ENCODE measurements at places on chromosomes 1 and 21. TPM values are rescaled to one million over a fixed set of nuclear protein-coding genes. Genes with fewer than 3 reads are reported as not detected.
A peak's percentile ranks its signal among the peaks of the same experiment; 100 is the strongest.

GRCh38 chr1:106944721-106945120, 111.8 kb upstream of the PRMT6 start:
- DNase-seq: no peak

- no peak for DNase-seq
Measured at GRCh38 chr1:14037101-14037847, 337.3 kb downstream of the PRDM2 start.

Gene IGSF5
- 0.33 TPM for total RNA-seq

GRCh38 chr1:71882226-71882625, 400.1 kb downstream of the NEGR1 start:
- no peak for DNase-seq

Gene KRTAP12-2
- total RNA-seq: not detected

Gene SFN
- total RNA-seq: 103 TPM

DNA sequence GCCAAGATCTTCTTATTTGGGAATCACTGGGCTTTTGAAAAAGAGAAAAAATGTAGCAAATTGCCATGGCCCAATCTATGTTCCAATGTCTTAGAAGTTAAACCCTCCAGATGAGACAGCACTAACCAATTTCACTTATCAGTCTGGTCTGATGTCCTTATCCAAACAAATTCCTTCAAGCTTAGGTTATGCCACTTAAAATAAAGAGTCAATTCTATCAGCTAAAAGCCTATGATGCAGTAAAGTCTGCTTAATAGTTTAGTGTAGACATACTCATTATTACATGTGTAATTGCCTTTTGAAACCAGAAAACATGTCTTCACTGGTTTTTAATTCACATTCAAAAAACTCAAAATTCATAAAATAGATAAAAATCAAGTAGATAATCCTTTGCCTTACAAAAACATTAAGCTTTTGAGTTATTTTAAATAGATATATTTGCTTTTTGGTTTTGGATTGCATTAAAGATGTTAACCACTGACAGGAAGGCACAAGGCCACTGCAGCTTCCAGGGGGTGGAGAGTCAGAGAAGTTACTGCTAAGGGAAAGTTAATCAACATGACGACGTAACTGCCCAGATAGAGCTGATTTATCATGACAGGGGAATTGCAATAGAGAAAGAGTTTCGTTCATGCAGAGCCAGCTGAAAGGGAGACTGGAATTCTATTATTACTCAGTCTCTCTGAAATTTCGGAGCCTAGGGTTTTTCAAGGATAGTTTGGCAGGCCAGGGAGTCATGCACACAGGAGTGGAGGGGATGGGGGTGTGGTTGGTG, 106.1 kb downstream of the MAP3K21 start:
- no peak for DNase-seq

DNA sequence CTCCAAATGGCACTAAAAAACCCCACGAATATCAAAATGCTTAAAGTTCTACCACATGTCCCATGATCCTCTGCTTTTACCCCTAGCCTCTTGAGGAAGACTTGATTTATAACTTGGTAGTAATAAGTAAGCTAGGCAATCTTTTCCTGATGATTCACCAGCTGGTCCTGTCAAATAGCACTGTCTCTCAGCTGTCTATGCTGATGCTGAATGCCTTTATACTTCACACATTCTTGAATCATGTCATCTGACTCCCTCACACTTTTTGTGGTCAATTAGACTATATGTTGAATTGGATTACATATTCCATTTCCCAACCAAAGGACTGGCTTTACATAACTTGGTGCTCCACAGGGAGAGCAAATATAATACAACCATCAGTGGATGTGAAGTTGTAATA, 16.6 kb downstream of the C21orf91 start:
- no peak for DNase-seq

- no peak for DNase-seq
Measured at GRCh38 chr21:39763272-39763970, 18.4 kb downstream of the IGSF5 start.

DNA sequence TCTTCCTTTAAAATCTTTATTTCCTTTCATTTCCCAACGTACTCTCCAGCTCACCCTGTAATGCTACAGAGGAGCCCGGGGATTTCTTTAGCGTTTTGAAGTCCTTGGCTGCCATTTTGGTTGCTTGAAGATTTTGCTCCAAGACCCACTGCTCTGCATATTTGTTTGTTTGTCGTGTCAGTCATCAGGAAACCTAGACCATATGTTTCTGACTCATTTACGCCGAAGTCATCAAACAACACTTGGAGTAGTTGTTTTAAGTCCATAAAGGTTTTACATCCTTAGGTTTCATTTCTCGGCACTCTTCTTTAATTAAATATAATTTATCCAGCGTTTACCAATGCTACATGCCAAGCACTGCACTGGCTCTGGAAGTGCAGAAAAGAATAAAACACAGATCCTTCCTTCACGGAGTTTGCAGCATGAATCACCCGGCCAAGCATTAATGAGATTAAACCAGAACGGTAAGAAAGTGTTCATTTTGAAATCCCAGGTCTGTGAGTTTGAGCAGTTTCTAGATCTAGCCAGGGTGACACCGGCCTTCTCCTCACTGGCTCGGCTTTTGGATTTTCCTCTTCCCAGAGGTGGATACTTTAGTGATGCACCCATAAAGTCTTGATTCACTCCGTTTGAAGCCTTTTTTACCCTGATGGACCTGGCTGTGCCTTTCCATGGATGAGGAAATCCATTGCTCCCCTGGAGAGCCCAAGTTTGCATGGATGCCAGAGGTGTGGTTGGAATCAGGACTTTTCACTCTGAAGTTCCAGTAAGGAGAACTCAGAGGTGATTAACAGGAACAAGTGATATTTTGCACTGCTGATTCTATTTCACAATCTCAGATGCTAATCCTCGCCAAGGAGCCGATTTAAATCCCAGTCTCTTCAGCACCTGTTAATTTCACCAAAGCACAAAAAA, 109.3 kb downstream of the KAZN start:
- no peak for DNase-seq

- no peak for DNase-seq
Measured at GRCh38 chr1:178997428-178997827, 28.3 kb upstream of the FAM20B start.

Gene LCK
- 0.88 TPM for total RNA-seq

DNA sequence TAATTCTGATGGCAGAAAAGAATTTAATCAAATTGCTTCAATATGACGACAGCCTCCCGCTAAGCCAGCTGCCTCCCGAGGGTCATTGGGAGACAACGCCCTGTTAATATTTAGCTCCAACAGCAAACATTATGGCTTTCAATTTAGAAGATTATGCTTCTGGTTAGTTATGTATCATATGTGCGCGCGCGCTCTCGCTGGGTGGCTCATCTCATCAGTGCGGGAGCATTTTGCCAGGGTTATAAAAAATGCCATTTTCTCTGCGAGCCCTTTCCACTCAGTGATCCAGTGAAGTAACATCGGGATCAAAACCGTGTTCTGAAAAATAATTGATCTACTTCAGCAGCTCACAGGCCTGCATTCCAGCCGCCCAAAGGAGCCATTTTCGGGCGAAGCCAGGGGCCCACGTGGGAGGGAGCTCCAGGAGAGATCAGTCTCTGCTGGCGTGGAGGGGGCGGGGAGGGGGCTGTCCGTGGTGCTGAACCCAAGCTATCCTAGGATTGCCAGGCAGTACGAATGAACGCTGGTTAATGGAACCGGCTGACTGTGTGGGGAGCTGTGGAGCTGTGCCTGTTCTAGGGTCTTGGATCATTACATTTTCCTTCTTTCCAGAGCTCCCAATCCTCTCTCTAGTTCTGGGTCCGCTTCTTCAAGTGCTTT, 219.1 kb upstream of the ZC3H12A start:
- peak; percentile 34 for DNase-seq

Gene AMY2A
- total RNA-seq: not detected

DNA sequence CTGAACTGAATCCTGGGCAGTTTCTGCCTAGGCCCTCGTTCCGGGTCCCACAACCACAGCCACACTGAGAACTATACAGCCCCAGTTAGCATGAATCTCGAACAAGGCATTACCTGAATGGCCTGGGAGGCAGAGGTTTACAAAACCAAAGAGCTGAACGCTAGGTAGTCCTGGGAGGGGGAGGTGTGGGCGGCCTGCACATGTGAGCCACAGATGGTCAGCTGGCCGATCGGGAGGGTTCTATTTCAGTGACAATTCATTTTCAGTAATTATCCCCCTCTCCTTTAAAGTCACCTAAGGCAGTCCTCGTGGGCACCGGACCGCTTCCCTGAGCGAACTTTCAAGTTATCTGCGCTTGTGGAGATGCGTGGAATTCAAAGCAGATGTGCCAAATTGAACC, 111.9 kb downstream of the GLIS1 start:
- DNase-seq: no peak

DNA sequence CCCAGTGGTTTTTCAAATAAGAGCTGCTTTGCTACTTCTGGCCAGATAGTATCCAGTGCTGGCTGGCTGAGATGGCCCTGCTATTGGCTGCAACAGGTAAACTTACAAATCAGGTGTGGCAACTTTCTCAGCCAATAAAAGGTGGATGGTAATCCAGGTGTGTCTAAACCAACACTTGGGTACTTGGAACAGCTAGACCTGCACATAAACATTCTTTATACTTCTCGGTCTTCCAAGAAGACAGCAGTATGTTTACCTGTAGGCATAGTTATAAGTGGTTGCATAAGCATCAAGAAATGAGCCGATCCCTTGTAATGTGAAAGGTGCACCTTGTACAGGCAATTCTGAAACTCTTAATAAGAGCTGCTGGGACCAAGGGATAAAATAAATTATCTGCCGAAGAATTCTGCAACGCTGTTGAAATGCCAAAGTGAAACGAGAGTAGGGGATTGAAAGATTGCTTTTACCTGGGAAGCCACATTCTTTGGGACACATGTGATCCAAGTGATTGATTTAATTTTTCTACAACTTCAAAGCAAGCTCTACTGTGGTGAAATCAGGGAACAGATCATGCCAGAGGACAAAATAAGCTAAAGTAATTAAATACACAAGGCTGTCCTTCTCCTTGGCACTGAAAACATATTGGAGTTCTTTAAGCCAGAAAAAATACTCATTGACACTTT, at the start of gene CLDN8:
TSS of gene CLDN8 (minus strand) at position 57 of the 683 bp plus-strand sequence. CDS start 172 bp downstream, outside the sequence.
- peak; percentile 6 for DNase-seq

- DNase-seq: peak; percentile 92
Measured at GRCh38 chr1:153946622-153947241, at the start of gene DENND4B. TSS of gene DENND4B (minus strand) at chr1:153946718. CDS start at chr1:153944374, 2,344 bp downstream.

Gene C1orf87
- total RNA-seq: not detected

Gene ERO1B
- total RNA-seq: 6.4 TPM

Gene CLIC6
- 0.42 TPM for total RNA-seq

DNA sequence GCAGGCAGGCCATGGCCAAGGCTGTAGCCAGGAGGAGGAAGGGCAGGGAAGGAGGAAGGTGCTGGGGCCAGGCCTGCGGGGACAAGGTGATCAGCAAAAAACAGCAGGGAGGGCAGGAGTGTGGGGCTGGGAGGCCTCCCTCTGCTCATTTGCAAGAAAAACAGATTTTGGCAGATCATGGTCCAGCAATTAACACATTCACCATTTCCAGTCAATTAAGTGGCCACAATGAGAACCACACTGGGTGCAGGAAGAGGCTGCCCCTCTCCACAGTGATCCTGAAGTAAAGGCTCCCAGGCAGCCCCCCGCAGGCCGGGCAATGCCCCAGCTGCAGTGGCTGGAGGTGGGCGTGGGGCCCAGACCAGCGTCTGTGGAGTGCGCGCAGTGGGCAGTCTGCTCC, 54.6 kb downstream of the DMRTB1 start:
- DNase-seq: no peak

GRCh38 chr1:199290186-199290585, 651.3 kb downstream of the PTPRC start:
- DNase-seq: no peak

Gene EPHB2
- 19.3 TPM for total RNA-seq

GRCh38 chr1:68314151-68314780, 81.9 kb upstream of the WLS start:
- DNase-seq: no peak

- no peak for DNase-seq
Measured at GRCh38 chr1:218553197-218553596, 208.1 kb downstream of the TGFB2 start.

Gene CDC14A
- total RNA-seq: 6.4 TPM

DNA sequence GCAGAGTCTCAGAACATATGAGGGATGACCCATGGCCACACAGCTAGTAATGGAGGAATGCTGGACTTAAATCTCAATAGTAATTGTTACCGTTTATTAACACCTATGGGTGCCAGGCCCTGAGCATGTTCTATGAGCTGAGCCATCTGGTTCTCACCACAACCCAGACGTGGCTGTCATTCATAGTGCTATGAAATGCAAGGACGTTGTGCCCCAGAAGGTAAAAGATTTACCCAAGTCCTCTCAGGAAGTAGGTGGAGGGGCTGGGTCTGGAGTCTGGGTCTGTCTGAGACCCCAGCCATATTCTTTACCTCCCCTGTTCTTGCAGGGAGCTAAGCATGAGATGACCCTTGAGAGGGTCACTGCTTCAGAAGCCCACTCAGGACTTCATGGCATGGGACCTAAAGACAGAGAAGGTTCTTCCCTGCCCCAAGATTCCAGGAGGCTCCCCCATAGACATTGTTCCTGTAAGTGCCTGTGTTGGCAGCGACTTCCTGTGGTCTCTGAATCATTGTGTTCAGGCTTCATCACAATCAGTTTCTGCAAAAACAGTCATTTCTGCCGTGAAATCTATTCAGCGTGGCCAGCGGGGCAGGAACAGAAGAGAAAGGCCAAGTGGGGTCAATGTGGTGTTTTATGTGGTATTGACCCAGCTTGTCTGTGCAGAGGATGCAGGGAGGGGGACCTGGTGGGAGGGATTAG, 475.4 kb downstream of the PTPRU start:
- DNase-seq: no peak

GRCh38 chr1:1614204-1614953, 921 bp upstream of the MIB2 start:
- no peak for DNase-seq

Gene SELL
- total RNA-seq: 12.1 TPM

DNA sequence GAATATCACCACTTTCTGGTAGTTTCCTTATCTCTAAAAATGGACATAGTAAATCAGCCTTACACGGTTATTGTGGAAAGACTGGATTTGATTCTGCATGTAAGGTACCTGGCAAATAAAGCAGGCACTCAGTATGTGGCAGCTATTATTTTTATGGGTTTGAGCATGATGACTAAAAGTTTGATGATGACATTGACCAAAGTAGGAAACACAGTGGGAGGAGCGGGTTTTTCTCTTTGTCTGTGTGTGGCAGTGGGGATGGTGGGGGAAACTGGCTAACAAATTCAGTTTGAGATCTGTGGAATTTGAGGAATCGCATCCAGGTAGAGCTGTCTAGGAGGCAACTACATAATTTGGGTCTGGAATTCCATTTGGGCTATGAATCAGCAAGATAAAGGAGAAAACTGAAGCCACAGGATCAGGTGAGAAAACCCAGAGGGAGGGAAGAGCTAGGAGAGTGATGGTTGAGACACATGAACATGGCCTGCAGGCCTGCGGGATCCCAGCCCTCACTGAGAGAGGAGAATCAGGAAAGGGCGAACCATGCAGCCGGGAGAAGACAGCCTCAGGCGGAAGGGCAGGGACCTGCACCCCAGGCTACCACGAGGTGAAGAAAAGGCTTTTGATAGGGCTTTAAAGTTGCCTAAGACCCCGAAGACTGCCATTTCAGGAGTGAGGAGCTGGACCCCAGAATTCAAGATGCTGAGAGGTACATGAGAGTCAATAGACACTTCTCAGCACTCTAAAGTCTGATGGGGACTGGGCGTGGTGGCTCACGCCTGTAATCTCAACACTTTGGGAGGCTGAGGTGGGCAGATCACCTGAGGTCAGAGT, 52.2 kb downstream of the MEF2D start:
- no peak for DNase-seq
